ENCODE measurements at places on chromosomes 16 and 17. TPM values are rescaled to one million over a fixed set of nuclear protein-coding genes. Genes with fewer than 3 reads are reported as not detected.

The CA4 gene
- not detected for total RNA-seq

DNA sequence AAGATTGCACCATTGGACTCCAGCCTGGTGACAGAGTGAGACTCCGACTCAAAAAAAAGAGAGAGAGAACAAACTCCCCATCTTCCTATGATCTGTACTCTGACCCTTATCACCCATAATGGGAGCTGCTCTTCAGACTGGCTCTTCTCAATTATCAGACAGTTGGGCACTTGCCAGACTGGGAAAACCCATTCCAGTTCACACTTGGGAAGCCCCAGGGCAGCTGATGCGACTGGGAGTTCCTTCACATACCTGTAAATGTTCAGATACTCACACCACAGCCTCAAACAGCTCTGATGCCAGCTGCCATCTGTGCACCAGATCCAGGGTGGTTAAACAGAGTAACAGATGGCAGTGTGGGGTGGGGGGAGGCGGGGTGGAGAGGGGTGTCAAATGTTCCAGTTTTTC lies 23.8 kb upstream of the TMEM101 start:
- no peak for DNase-seq

GRCh38 chr16:71594000-71594646 lies 17.2 kb upstream of the TAT start:
- no peak for DNase-seq

DNA sequence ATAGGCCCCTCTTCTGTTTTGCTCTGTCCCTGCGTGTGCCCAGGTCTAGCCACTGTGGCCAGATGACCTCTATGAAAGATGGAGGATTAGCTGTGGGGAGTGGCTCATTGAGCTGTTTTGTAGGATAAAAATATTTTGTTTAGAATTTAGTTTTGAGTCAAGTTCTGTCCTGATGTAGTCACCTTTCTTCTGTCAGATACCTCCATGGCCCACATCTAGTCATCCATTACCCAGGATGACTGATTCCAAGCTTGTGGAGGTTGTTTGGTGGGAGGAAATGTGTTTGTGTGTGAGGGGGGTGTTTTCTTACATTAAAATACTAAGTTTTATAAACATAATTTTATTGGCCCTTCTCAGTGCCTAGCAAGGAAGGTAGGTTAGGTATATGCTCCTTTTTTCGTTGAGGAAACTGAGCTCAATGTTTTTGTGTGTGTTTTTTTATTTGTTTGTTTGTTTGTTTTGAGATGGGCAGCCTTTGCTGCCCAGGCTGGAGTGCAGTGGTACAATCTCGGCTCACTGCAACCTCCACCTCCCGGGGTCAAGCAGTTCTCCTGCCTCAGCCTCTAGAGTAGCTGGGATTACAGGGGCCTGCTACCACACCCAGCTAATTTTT lies 16.3 kb downstream of the SNX11 start:
- DNase-seq, result no peak

DNA sequence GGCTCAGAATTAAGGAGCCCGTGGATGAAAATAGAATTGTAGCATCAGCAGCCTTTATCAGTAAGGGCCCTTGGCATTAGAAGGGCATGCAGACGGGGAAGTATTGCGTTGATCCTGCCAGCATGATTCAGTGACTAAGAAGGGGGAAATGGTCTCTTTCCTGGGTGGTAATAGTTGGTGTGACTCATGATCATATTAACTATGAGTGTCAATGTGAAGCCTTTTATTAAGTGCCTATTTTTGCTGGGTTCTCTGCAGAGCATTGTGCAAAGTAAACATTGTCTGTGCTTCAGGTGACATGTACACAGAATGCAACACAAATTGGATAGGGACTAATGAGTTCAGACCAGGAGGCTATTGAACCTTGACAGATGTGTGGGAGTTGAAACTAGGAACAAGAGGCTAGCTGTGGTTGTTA lies 24.5 kb downstream of the RCVRN start:
- DNase-seq, result peak; percentile 24

- peak; percentile 95 for DNase-seq
Measured at GRCh38 chr17:77963441-77963840, 4.9 kb downstream of the TNRC6C start.

The HSD11B2 gene
- 1.4 TPM for total RNA-seq

DNA sequence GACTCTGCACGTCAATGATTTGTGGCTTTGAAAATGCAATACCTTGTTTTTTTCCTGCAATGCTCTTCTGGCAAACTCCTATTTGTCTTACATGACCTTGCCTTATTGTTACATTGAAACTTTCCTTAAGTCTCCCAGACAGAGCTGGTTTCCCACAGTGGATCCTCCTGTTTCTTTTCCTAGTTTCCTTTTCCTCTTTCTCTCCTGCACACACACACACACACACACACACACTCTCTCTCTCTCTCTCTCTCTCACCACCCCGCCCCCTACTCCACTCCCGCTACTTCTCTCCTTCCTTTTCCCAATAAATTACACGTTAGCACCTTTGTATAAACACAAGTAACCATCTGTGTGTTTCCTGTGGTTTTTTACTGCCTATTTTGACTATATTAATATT lies 2.3 kb downstream of the ORC6 start:
- DNase-seq, result no peak

DNA sequence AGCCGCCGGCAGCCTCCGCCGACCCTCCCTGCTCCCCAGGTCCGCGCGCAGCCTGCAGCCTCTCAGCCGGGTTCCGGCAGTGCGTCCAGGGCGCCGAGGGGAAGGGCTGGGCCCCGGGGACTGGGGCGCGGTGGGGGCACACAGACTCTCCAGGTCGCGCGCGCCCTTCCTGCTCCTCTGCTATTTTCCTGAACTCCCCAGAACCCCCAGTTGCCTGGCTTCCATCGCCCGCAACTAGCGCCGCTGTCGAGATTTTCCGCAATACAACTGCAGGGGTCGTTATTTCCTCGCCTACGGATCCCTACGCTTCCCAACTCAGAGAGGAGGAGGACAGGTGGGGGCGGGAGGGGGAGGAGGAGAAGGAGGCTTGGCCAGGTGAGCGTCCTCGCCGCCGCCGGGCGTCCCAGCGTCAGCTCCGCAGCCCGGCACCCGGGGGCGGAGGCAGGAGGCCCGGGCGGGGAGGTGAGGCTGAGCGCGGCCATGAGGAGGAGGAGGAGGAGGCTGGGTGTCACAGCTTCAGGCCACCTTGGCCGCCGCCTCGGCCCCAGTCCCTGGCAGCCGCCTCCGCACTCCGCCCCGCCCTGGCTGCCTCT lies at the start of gene CA10:
Gene CA10, minus strand, starts transcription at position 265 of the 593 bp plus-strand sequence.
- no peak for DNase-seq

GRCh38 chr17:35612924-35613521 lies 25.9 kb downstream of the AP2B1 start:
- peak; percentile 56 for DNase-seq

DNA sequence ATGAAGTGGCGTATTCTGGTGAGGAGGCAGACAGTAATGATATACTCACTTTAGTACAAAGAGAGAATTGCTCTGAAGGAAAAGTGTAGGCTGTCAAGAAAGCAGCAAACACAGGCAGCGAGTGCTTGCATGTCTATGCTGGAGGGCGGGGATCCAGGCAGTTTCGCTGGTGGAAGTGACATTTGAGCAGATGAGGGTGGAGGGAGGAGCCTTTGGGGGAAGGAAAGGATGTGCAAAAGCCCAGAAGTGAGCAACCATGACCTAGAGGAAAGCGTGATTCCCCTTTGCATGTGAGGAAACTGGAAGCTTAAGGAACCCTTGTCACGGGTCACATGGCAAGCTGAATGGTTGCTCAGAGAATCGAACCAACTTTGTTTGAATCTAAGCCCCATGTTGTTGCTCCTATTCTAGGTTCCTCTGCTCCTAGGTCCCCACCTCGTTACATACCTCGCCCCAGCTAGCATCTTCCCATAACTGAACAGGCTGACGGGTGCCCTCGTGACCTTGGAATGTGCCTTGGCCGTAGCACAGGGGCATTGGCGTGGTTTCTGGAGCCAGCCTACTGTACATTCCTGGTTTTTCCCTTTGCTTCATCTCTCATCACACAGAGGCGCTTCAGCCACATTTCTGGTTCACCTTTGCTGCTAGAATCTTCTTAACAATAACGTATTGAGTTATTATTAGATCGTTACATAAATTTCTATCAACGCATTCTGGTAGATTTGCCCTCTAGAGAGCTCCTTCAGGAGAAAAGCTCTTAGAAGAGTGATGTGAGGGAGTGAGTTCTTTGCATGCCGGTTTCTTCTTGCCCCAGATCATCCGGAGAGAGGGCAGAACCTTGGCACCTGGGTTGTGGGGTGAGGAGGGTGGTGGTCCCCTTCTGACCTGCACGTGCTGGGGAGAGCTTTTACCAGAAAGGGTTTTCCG lies 191.8 kb downstream of the SNX29 start:
- DNase-seq, result peak; percentile 52

The NPIPB8 gene
- not detected for total RNA-seq
